BE2C (cell line): ENCODE measurements at places on chromosomes 1 and 21.
A peak's percentile ranks its signal among the peaks of the same experiment; 100 is the strongest.

GRCh38 chr1:33254491-33254890, 1.8 kb upstream of the ZNF362 start:
- DNase-seq: no peak

- DNase-seq: peak; percentile 65
Measured at GRCh38 chr1:58781541-58782177, 2.2 kb downstream of the JUN start.

DNA sequence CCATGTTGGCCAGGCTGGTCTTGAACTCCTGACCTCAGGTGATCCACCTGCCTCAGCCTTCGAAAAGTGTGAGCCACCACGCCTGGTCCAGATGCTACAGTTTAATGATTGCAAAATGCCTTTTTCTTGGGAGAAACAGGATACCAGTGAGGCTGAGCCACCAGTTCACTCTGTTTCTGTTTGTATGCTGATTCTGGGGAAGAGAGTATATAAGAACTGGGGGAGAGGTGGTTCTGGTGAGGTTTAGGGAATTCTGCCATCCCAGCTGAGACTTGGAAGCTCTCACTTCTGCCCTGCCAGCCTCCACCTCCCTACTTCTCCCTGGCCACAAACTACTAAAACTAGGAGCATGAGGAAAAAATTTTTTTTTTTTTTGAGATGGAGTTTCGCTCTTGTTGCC, 8.1 kb upstream of the PMF1 start:
- DNase-seq: no peak

GRCh38 chr1:1168451-1169411, 4.9 kb upstream of the TTLL10 start:
- DNase-seq: peak; percentile 31

- no peak for DNase-seq
Measured at GRCh38 chr1:24567792-24568388, 12.0 kb downstream of the NCMAP start.

GRCh38 chr1:229161740-229162139, 109.2 kb upstream of the RAB4A start:
- no peak for DNase-seq

- no peak for DNase-seq
Measured at GRCh38 chr1:219323426-219323825, 149.7 kb downstream of the LYPLAL1 start.

GRCh38 chr1:53944469-53945182, 873 bp downstream of the IFT25 start:
- no peak for DNase-seq

- no peak for DNase-seq
Measured at GRCh38 chr1:46689356-46689755, 17.7 kb downstream of the TEX38 start.

DNA sequence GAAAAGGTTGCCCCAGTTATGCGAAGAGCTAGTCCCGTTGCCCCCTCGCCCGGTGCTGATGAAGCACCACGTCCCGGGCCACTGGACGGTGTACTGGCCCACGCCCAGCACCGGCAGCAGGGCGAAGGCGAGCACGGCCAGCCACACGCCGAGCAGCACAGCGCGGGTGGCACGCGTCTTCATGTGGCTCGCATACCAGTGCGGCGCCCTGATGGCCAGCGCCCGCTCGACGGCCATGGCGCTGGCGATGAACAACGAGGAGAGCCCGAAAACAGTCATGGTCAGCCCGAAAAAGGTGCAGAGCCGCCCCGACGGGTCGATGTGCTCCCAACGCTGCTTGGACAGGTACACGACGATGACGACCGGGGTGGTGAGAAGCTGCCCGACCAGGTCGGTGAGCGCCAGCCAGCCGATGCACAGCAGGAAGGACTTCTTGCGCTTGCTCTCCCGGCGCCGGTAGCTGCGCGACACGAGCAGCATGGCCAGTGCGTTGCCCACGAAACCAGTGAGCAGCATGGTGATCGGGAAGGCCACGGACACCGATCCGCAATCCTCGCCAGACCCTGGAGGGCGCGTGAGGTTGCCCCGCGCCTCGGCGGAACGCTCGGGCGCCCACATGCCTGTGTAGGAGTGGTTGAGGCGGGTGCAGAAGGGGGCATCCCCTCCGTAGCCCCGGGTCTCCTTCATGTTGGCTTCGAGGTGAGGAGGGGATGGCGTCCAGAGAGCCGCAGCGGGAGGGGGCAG, 553 bp downstream of the PTGER3 start:
- DNase-seq: peak; percentile 24

- peak; percentile 6 for DNase-seq
Measured at GRCh38 chr1:40153073-40153770, 8.0 kb upstream of the RLF start.

GRCh38 chr1:8134546-8135235, 108.6 kb upstream of the ERRFI1 start:
- no peak for DNase-seq

DNA sequence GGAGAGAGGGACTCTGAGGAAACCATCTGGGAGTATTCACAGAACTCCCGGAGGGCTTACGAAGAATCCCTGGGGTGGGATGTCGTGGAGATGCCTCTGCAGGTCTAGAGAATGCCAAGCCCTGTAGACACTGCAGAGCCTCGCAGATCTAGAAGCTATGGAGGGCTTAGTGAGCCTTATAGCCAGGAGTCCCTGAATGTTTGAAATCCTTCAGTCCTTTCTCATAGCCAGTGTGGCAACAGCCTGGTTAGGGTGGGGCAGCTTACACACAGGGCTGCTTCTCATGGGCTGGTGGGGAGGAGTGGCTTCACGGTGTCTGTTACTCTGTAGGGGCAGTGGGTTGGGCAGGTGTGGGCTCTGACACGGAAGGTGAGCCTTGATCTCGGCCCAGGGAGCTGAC, 44.2 kb upstream of the KDM4A start:
- no peak for DNase-seq

DNA sequence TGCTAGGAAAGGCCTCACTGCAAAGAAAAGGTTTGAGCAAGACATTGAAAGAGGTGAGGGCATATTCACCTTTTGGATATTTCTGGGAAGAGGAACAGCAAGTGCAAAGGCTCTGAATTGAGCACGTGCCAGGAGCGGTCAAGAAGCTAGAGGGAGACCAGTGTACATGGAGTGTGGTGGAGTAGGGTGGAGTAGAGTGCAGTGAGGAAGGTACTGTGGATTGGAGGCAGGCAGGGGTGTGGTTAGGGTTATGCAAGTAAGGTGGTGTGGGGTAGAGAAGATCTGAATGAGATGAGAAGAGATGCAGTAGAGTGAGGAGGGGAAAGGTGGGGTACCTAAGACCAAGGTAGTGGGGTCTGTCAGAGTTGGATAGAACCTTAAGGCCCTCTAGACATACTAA, 119.6 kb downstream of the OMA1 start:
- DNase-seq: no peak

DNA sequence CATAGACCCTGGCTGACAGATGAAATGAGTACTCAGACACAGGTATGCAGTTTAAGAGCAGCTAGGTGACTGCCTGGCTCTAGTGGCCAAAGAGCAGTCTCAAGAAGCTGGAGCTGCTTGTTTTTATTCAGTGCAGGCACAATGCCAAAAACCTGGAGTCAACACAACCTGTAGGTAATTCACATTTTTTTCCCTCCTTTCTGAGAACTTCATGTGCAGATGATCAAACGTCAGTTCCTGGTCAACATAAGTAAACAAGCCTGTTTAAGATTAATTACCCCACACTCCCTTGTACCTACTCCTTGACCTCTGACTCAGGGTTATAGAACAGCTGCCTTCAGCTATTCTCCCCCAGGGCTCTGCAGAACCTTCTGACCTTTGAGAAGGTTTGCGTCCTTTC, 17.3 kb upstream of the ACADM start:
- DNase-seq: no peak

DNA sequence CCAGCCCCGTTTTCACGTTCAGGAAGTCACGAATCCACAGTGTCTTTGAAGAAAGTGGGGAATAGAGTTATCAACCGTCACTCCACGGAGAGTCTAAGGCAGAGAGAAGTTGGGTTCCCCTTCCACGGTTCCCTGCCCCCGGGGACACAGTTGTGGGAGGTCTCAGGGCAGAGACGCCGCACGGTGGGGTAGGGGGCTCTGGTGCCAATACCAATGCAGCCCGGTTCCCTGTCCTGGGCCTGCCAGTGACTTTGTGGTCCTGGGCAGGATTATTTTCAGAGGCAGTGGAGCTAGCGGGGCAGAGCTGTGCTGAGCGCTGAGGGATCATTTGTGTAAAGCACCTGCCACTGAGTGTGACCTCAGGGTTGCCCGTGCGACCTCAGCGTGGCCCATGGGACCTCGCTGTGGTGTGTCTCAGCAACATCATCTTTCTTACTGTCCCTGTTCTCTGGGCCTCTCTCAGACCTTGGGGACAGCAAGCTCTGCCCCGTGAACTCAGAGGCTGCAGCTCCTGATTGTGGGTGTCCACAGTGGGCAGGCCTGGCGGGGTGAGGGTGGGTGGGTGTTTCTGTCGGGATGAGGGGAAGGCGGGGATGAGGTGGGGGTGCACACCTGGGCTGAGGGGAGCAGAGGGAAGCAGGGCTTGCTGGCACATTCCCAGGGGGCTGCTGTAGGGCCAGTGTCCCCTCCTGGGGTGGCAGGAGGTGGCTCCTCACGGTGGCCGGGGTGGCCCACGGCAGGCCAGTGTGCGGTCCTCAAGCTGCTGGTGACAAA, 65.2 kb downstream of the AGPAT3 start:
- DNase-seq: no peak

DNA sequence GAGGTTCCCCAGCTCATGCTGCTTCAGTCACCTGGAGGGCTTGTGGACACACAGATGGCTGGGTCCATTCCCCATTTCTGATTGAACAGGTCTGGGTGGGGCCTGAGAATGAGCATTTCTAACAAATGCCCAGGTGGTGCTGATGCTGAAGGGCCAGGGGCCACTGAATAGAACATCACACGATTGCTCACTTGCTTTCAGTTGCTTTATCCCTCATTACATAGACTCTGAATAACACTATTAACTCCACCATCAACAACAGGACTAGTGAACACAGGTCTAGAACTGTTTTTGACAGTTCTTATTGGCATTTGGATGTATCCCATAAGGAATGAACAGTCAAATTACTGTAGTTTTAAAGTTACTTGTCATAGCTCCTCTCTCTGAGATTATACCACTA, 12.1 kb downstream of the TRAPPC10 start:
- no peak for DNase-seq

- DNase-seq: no peak
Measured at GRCh38 chr1:153573351-153573750, 7.7 kb upstream of the S100A2 start.

- no peak for DNase-seq
Measured at GRCh38 chr1:97743129-97743528, 177.7 kb downstream of the DPYD start.

GRCh38 chr21:31410499-31411131, 66.6 kb upstream of the TIAM1 start:
- DNase-seq: no peak

DNA sequence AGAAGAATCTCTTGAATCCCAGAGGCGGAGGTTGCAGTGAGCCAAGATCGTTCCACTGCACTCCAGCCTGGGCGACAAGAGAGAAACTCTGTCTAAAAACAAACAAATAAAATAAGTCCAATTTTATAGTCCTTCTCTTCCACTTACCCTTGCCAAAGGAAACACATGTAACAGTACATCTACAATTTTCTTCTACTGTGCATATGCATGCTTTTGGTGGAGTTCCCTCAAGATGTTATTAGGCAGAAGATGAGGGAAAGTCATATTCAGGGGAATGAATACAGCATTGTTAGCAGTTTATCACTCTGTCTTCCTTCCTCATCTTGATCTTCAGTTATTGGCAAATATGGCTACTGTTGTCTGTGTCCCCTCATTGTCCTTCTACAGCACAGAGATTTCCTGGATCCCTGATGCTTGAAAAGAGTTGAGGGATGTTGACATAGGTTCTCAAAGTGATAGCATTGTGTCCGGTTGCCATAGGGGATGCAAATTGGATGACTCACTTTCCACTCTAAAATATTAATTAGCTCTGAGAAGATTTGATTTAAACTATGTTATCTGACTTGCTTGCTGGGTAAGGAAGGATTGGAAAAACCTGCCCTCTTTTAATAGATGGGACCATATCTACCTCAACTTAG, 1173.6 kb downstream of the KCNT2 start:
- no peak for DNase-seq

GRCh38 chr1:196654271-196654670, 2.4 kb downstream of the CFH start:
- no peak for DNase-seq

GRCh38 chr1:204909109-204909508, 38.4 kb downstream of the NFASC start:
- DNase-seq: no peak

- DNase-seq: no peak
Measured at GRCh38 chr1:167542109-167543032, 11.2 kb downstream of the CREG1 start.

DNA sequence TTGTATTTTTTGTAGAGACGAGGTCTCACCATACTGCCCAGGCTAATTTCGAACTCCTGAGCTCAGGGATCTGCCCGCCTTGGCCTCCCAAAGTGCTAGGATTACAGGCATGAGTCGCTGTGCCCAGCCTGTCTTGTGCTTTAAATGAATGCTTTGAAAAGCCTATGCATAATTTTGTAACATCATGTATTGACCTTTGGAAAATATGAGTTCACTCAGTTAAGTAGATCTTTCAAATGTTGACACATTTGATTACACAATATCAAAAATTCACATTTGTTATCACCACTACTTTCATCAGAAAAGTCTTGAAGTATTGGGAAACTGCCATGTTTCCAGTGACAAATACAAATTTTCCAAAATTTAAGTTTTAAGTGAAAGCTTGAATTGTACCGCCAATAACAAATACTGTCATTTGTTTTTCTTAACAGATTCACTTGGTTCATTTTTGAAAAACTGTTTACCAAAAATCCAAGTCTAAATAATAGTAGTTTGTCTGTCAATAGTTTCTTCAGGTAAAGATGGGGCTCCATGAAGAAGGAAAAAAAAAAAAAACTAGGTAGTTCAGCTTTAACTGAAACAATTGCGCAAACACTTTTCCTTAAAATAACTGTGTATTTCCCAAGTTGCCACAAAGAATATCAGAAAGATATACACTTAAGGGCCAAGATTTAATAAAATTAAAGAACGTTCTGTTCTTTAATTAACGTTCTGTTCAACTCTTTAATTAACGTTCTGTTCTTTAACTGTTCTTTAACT, 233.2 kb upstream of the NR5A2 start:
- no peak for DNase-seq

DNA sequence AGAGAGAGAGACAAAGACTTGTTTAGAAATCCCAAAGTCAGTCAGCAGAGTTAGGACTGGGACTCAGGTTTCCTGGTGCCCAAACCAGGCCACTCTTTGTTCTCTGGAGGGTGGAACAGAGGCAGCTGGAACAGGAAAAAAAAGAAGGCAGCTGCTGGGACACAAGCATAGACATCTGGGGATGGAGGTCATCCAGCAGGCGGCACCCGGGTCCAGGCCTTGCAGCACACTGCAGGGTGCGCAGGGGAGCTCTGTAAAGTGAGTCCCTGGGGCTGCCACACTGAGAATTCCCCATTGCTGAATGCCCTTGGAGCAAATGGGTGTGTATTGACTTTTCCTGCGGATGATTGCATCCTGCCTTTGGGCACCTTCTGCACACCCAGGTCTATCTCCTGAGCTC, 222.9 kb upstream of the CSF3R start:
- DNase-seq: peak; percentile 63

GRCh38 chr1:41783189-41783639, 135.5 kb downstream of the HIVEP3 start:
- DNase-seq: no peak

- no peak for DNase-seq
Measured at GRCh38 chr21:40680311-40680710, 166.6 kb downstream of the DSCAM start.
